ENCODE measurements at places on chromosomes 16 and 17.

DNA sequence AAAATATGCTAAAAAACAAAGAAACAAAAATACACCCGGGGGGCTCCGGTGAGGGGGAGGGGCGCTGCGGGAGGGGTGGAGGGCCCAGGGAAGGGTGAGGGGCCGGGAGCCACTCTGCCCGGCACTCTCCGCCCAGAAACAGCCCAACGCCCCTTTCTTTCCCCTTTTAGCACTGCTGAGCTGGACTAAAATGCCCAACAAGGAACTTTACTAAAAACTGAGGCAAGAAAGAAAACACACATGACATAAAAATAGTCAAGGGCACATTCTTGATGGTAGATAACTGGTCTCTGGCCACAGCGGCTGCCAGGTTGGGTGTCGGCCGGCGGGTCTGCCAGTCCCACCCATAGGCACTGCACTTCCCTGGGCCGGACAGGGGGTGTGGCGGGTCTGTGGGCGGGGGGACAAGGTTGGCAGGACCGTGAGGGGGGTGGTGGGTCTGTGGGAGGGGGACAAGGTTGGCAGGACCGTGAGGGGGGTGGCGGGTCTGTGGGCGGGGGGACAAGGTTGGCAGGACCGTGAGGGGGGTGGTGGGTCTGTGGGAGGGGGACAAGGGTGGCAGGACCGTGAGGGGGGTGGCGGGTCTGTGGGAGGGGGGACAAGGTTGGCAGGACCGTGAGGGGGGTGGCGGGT is 20.9 kb downstream of the METRNL start:
- DNase-seq, result no peak

- no peak for DNase-seq
Observed at GRCh38 chr16:50474138-50474537, 74.1 kb upstream of the NKD1 start.

GRCh38 chr16:57260294-57260929 is 15.4 kb downstream of the ARL2BP start:
- DNase-seq, result peak; percentile 34

- DNase-seq, result no peak
Observed at GRCh38 chr17:8861495-8862181, 5.8 kb downstream of the PIK3R6 start.

GRCh38 chr17:62950067-62950466 is 16.0 kb upstream of the TANC2 start:
- DNase-seq, result no peak

DNA sequence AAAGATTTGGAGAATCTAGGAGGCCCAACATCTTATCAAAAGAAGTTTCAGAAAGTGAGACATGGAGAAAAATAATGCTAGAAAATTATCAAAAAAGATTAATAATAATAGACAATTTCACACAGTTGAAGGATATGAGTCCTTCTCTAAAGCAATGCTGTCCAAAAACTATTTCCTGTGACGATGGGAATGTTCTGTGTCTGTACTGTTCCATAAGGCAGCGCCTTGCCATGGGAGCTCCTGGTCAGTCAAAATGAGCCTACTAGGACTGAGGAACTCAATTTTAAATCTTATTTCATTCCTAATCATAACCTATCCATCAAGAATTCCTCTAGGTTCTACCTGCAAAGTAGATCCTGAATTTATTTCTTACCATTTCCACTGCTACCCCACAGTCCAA is 49.0 kb downstream of the CACNG1 start:
- no peak for DNase-seq

DNA sequence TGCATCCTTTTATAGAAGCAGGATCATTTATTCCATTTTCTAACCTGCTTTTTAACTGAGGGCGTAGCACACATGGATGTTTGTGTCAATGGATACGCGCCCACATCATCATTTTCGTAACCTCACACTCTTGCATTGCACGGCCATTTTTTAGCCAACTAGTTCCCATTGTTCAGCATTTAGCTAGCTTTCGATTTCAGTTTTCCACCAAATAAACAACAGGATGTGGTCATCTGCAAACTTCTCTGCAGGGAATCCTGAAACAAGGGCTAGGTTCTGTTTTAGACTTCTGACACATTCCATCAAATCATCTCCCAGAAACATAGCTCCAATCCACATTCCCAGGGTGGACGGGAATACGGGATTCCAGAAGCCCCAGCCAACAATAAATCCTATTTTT is 6.4 kb downstream of the CYB561 start:
- DNase-seq, result peak; percentile 59

DNA sequence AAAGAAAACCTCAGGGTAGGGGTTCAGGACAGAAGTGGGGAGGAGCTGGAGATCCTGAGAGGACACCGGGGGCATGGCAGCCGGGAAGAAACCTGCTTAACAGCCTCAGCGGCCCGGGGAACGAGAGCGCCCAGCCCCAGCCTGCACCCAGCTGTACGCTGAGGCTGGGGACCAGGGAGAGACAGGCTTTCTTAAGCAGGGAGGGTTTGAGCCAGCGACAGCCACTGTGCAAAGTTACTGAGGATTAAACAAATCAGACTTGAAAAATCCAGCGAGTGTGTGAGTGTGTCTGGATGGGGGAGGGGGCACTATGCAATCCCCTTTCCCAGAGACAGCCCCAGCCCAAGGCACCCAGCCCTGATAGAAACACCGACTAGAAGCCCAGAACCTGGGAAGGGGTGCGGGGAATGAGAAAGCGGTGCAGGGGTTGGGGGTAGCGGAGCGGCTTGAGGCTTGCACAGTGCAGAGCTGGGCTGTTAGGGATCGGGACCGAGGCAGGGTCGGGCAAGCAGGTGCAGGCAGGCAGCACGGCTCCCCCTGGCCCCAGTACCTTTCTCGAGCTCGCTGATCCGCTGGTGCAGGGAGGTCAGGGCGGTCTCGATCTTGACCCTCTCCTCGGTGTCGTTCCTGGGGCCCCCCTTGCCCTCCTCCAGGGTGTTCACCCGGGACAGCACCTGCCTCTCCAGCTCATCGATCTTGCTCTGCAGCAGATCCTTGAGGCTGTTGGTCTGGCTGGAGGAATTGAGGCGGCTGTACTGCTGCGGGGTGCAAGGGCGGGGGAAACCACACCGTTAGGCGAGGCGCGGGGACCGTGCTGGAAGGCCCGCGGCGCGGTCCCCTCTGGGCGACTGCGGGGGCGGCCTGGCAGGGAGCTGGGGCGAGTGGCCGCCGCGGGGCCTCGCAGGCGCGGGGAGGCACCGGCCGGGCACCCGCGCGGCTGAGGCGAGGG is 1.2 kb downstream of the NPTX1 start:
- DNase-seq, result no peak

DNA sequence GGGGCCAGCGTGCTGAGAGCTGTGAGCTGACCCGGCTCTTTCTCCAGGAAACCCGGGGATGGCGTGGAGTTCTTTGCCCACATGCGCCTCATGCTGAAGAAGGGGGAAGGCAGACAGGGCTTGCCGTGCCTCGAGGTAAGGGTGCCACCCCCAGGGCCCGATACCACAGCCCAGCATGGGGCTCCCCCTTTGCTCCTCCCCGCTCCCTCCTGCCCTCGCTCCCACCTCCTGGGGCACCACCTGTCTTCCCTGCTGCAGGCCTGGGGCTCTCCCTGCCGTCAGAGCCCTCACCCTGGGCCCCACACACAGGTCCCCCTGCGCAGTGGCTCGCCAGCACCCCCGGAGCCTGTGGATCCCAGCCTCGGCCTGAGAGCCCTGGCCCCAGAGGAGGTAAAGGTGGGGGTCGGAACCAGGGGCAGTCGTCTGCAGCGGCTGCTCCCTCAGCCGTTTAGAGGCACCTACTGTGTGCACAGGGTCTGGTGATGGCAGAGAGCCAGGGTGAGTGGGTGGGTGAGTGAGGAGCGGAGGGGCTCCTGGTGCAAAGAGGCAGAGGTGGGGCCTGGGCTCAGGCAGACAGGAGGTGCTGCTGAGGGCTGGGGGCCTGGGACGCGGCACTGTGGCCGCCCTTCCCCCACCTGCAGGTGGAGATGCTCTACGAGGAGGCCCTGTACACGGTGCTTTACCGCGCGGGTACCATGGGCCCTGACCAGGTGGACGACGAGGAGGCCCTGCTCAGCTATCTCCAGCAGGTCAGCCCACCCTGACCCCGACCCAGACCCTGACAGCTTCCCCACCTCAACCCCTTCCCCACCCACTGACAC is 5.6 kb downstream of the BAIAP3 start:
- DNase-seq, result no peak

DNA sequence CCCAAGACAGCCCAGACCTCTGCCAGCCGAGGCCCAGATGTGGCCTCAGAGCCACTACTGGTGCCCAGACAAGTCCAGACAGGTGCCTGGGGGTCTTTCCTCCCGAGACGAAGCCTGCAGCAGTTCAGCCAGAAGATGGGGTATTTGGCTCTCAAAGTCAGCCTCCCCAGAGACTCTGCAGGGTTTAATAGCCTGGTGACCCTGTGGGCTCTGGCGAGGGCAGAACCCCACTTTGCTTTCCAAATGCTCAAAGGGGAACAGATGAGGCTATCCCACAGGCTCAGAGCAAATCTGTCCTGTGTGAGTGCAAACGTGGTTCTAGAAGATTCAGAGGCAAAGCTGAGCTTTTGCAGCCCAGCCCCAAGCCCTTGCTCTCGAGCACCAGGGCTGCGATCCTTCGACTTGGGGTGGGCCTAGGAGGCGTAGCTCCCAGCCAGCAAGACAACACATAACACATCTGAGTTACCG is 236.0 kb downstream of the MRTFB start:
- no peak for DNase-seq

DNA sequence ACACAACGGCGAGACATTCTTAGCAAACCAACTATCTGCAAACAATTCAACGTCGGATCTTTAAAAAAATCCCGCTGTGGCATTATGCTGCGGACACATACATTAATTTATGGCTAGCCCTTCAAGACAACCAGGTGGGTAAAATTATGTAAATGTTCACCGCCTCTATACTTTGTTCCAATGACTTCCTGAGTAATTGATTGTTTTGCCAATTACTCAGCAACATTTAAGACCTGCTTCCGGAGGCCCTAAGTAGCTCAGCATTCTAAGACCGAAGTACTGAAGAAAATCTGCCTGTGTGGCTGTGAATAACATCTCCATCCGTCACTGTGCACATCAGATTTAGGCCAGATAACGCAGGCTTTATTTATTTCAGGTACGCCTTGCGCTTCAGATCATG is 23.3 kb downstream of the QPRT start:
- DNase-seq, result peak; percentile 68

DNA sequence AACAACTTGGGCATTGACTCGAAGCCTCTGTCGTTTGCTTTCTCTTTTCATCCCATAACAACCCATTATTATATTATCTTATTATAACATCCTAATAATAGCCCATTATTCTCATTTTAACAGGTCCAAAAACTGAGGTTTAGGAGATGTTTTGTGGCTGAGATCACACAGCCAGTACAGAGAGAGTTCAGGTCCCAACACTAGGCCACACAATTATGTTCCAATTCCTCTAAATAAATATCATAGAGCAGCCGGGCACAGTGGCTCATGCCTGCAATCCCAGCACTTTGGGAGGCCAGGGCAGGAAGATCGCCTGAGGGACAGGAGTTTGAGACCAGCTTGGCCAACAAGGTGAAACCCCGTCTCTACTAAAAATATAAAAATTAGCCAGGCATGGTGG is 40.3 kb upstream of the KIFC3 start:
- no peak for DNase-seq

GRCh38 chr17:18246880-18247612 is 11.5 kb downstream of the FLII start:
- no peak for DNase-seq

DNA sequence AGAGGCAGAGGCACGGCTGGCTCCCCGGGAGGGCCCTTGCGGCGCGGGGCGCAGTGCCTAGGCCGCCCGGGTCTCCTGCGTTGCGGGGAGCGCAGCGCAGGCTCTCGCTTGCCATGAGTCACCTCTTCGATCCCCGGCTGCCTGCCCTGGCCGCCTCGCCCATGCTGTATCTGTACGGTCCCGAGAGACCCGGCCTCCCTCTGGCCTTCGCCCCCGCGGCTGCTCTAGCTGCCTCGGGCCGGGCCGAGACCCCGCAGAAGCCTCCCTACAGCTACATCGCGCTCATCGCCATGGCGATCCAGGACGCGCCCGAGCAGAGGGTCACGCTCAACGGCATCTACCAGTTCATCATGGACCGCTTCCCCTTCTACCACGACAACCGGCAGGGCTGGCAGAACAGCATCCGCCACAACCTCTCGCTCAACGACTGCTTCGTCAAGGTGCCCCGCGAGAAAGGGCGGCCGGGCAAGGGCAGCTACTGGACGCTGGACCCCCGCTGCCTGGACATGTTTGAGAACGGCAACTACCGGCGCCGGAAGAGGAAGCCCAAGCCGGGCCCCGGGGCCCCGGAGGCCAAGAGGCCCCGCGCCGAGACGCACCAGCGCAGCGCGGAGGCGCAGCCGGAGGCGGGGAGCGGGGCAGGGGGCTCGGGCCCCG is 390 bp downstream of the FOXL1 start:
- no peak for DNase-seq

DNA sequence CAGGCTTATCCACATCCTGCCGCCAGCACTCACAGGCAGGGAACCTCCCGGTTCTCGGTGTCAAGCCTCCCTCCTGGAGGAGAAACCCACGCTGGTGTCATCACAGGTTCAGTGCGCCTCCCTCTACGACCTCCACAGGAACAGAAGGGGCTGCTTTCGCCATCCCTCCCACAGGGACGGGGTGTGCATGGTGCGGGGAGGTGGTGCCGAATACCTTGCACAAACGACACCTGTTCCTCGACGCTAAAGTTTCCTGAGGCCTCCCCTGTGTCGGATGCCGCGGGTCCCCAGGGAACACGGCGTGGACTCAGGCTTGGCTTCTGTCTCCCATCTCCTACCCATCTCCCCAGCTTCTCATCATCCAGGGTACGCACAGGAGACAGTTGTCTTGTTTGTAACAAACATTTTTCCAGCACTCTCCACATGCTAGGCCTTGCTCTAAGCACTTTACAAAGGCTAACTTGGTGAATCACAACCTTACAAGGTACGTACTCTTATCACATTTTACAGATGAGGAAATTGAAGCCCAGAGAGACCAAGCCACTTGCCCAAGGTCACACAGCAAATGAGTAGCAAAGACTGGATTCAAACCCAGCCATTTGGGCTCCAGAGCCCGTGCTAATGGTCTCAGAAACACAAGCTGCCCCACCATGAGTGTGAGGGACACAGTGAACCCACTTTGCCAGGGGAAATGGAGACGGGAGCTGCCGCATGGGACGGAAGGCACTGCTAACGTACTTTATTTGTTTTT is 271.6 kb downstream of the C16orf95 start:
- no peak for DNase-seq

GRCh38 chr16:27377666-27378485 is 24.1 kb upstream of the IL21R start:
- DNase-seq, result peak; percentile 59

- no peak for DNase-seq
Observed at GRCh38 chr16:57797526-57798266, 4.6 kb downstream of the KIFC3 start.

- DNase-seq, result no peak
Observed at GRCh38 chr16:64449506-64449905, 672.4 kb downstream of the CDH11 start.

DNA sequence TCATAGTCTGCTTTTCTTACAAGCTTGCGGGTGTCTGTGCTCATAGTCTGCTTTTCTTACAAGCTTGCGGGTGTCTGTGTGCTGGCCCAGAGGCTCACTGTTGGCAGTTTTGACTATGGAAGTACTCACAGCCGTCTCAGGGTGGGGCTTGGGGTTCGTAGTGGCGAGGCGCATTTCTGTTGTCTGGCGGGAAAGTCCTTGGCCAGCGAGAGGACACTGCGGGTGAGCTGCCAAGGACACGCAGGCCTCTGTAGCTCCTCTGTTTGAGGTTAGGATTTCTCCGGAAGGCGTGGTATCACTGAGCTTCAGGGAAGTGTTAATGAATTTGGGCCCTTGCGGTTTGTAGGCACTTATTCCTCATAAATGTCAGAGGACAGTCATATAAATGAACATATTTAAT is 13.5 kb downstream of the TBCD start:
- DNase-seq, result no peak
